ENCODE measurements at places on chromosomes 6 and 20.

- no peak for DNase-seq
These were observed 232.8 kb downstream of the DOK5 start for GRCh38 chr20:54708229-54708628.

DNA sequence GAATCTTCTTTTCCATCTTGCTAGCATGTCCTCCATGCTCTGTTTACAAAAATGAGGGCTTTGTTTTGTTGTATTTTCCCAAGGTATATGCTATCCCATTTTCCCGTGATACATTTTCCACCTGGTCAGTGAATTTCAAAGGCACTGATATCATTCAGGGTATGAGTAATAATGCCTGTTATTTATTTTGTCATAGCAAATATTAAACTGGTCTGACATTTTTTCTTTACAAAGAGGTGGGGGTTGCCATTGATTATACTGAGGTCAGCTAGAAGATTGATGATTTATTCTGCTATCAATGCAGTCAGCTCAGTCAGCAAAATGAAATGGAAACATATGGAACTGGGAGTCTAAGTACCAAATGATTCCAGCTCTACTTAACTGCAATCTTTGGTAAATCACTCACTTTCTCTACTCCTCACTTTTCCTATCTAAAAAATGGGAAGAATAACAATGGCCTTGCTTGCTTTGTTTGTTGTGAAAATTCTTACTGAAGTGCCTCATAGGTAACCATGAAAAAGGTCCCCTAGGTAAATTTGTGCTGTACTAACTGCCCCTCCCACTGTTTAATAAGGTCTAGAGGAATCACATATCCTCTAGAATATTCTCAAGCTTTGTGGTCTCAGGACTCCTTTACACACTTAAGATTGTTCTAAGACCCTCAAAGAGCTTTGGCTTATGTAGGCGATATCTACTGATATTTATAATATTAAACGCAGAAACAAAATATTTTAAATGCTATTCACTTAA lies 64.0 kb downstream of the ARHGAP18 start:
- no peak for DNase-seq

- no peak for DNase-seq
These were observed 132.8 kb downstream of the DOK5 start for GRCh38 chr20:54608039-54608745.

- DNase-seq, result no peak
These were observed 578.2 kb upstream of the NRSN1 start for GRCh38 chr6:23547851-23548250.

DNA sequence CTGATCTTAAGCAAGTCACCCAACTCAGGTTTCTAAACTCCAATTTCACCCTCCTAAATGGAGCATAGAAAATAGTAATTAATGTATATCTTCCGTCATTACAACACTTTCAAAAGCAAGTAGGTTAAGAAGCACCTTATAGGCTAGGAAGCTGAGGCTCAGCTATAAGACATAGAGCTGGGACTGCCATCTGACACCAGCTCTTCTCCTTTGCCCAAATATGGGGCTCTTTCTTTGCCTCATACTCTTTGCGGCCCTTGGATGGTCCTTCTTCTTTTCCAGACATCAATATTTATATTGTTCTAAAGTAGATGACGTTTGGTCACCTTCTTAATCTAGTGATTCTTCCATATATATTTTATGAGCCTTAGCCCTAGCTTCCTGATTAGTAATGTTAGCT lies 413.2 kb downstream of the LMBRD1 start:
- no peak for DNase-seq

GRCh38 chr20:50469176-50469723 lies 40.9 kb upstream of the PTPN1 start:
- DNase-seq, result no peak

- DNase-seq, result no peak
These were observed 89.1 kb downstream of the PSMG4 start for GRCh38 chr6:3347826-3348225.

GRCh38 chr6:141550471-141550870 lies 582.3 kb upstream of the GJE1 start:
- no peak for DNase-seq

DNA sequence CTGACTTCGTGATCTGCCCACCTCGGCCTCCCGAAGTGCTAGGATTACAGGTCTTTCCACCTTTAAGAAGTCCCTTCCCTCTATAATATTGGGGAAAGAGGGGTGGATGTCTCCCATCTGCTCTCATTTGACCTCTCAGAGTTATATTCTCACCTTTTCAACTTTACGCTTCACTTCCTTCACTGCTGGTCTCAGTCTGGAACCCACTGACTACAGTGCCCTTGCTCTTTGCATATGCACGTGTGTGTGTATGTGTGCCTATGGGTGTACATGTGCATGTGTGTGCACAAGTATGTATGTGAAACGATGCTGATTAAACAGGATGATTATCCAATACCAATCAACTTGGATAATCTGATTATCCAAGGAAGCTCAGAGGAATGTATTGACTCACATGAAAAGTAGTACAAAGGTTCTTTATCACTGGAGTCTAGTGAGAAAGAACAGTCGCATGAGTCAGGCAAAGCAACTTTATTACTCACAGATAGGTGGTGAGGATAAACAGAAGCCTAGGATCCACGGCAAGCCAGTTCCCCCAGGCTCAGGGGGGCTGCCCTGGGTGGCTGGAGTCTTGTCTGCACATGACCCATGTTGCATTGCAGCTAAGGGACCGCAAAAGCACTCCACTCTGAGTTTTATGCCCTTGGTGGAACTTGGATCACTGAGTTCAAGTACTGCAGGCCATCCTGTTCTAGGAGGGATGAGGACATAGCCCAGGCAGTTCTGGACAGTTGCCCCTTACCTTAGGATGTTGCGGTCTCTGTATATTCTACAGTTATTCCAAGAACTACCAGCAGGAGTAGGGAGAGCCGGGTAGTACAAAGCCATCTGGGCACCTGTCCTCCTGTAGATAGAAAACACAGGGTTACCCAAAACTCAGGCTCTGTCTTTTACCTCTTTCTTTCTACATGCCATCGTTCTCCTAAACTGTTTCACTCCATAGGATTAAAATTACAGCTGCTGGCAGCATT lies 50.9 kb downstream of the SNRNP48 start:
- no peak for DNase-seq

- DNase-seq, result peak; percentile 57
These were observed 28.1 kb downstream of the COL11A2 start for GRCh38 chr6:33164176-33164575.

DNA sequence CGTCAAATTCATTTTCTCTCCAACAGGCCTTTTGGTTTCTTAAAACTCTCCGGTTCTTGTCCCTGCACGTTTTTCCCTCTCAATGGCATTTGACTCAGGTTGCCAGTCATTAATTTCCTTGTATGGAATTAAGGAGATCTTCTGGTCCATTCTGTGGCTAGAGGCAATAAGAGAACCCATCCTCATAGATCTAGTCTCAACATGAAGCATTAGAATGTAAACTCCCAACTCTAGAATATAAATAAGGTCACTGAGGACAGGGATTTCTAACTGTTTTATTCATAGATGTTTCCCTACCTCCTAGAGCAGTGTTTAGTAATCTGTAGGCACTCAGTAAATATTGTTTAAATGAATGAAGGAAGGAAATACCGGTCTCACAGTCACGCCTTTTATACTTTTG lies 185.2 kb upstream of the FLRT3 start:
- no peak for DNase-seq

DNA sequence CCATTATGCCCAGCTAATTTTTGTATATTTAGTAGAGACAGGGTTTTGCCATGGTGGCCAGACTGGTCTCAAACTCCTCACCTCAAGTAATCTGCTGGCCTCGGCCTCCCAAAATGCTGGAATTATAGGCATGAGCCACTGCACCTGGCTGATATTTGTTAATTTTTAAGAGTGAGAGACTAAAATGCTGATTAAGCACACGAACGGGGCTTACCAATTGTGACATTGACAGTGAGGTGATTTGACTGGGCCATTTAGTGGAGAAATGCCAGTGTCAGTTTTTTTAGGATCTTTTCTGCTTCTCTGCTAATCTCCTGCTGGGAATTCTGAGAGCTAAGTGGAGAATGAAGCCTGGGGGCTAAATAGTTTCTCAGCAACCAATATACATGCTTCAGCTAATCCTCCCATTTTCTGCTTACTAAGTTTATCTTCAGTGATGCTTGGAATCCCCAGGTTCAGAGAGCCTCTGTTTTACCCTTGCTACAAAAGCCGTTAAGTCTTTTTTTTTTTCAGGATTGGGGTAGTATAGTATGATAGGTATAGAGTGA lies 9.8 kb upstream of the DEFB123 start:
- no peak for DNase-seq

GRCh38 chr20:32518593-32519380 lies 66.3 kb downstream of the NOL4L start:
- no peak for DNase-seq

DNA sequence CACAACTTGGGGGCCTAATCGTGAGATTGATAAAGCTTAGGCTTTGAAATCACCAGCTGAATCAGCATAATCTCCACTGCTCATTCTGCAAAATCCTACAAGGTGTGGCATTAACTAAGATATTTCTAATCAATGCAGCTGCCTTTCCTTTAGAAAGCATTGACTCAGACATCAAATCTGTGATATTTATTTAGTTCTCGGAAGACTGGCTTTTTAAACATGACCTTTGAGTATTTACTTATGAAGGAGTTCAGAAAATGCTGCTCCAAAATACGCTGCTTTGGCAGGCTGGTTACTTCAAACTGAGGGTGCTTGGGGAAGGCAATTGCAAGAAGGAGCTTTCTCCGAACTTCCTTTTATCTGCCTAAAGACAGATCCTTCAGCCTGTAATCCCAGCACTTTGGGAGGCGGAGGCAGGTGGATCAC lies 23.7 kb upstream of the FUCA2 start:
- DNase-seq, result no peak

GRCh38 chr6:113011389-113011788 lies 664.3 kb downstream of the RFPL4B start:
- DNase-seq, result no peak

DNA sequence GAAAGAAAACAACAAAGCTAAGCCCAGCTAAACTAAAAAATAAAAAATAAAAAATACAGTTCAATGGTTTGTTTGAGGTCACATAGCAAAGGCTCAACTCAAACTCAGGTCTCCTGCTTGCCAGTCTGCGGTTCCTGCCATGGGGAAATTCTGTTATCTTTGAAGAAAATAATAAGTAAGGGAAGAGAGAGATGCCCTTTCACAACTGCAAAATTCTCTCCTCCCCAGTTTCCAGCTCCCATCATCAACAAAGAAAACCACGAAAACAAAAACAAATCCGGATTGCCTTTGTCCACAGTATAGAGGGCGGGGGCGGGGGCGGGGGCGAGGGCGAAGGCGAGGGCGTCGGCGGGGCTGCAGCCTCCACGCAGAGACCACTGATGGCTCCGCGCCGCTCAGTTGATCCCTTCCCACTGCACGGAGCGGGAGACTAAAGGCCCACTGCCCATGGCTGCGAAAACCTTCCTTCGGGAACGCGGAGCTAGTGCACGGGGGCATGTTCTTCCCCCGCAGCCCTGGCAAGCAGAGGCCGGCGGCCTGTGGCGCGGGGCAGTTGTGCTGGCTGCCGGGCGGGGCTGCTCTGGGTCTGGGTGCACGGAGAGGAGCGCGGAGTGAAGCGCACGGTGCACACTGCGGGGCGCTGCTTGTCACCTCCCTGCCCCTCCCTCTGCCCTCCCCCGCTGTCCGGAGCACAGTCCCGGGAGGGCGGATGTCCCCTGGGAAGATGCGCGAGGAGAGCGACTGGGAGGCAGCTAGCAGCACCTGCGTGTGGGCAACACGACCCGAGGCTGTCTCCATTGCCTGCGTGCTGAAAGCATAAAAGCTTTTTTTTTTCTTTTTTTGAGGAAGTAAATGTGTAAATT lies 54.1 kb upstream of the TPD52L1 start:
- DNase-seq, result no peak

- DNase-seq, result no peak
These were observed 27.9 kb upstream of the SLC2A12 start for GRCh38 chr6:134080171-134080795.

DNA sequence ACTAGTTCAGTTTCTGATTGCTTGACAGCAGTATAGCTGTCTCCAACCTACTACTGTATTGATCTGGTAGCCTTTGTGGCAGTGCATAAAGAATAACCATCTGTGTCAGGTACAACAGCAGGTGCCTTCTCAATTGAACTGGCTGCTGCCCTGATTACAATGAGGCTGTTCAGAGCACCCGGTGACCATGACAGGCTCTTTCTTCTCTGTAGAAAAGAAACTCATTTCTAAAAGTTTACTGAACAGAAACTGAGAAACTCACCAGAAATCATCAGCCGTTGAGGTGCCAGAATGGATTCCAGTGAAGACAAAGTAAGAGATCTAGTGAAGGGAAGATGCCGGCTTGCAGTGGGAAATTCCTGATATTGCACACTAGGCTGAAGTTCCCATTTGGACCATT lies 954.4 kb downstream of the PHF3 start:
- DNase-seq, result no peak

DNA sequence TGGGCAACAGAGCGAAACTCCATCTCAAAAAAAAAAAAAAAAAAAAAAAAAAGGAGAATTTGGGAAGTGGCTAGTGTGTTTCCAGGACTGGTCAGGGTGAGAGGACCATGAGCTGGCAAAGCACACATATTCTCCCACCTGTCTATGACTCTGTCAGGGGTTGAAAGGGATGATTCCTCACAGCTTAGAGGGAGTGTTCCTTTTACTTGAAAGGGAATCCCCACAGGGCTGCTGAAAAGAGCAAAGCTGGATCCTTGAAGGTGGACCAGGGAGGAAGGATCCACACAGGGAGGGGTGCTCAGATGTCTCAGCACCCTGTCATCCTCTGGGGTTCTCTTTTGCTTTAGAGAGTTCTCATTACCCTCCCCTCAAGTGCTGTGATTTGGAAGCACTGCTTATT lies 13.2 kb downstream of the MRAP2 start:
- no peak for DNase-seq

DNA sequence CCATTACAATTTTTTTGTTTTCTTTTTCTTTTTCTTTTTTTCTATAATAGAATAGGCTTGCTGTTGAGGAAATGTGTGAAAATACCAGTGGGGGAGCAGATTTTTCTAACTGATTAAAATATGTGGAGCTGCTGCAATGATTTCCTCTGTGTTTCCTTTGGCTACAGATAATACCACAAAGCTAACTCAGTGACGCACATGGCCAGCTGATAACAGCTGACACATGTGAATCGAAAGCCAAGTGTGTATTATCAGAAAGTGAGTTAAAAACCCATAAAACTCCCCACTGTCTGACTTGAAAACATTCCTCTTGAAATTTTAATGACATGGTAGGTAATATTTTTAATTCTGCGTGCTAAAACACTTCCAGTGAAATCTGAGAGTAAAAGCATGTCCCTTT lies 70.8 kb upstream of the AHI1 start:
- DNase-seq, result no peak
